T47D (cell line): ENCODE measurements at places on chromosomes 6 and 20.

- no peak for DNase-seq
Observed at GRCh38 chr6:95865857-95866256, 149.9 kb upstream of the FUT9 start.

GRCh38 chr6:10759884-10760329 is 12.3 kb downstream of the TMEM14B start:
- DNase-seq: no peak

- DNase-seq: peak; percentile 31
Observed at GRCh38 chr6:124962639-124963415, 590 bp downstream of the RNF217 start.

- DNase-seq: peak; percentile 62
Observed at GRCh38 chr6:75230484-75231325, 12.9 kb downstream of the COX7A2 start.

GRCh38 chr6:156850353-156850752 is 73.2 kb downstream of the ARID1B start:
- no peak for DNase-seq

DNA sequence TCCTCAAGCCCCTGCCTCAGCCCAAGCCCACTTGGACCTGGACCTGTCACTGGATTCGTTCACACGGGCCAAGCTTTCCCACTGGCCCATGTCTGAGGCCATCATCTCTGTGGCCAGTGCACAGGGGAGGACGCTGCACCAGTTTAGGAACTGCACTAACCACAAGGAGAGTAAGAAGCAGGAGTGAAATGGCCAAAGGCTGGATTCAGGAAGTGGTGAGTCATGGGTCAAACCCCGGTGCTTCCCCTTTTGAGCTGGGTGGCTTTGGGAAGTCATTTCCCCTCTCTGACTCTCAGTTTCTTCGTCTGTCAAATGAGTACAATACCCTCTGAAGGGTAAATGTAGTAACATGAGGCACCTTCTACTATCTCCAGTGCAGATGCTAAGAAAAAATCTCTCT is 87.9 kb downstream of the CD40 start:
- peak; percentile 61 for DNase-seq

DNA sequence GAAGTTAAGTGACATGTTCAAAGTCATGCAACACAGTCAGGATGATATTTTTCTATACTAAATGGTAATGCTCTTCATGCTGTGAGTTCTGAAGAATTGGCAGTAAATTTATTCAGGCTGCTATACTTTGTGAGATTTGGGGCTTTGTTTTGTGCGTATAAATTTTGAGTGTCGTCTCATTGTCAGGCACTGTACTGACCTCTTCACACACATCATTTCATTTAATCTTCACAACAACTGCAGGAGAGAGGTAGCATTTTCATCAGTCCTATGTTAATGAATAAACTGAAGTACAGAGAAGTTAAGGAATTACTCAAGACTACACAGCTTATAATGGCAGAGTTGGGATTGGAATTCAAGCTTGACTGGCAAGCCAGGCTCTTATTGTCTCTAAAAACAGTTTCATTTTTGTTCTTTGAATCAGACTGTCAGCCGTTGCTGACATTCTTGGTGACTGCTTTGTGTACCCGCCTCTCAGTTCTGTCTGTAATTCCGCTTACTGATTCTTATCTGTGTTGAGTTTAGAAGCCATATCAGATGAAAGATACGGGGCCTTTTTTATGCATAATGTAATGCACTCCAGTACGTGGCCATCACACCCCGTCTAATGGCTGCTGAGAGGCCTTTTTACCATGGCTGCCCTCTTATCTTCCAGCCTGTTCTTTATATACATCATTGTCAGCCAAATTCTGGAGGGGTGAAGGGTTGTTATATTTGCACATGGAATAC is 274.9 kb downstream of the UTRN start:
- DNase-seq: no peak

- no peak for DNase-seq
Observed at GRCh38 chr20:9689041-9689440, 149.8 kb downstream of the PAK5 start.

- DNase-seq: no peak
Observed at GRCh38 chr20:16824664-16825063, 76.5 kb downstream of the OTOR start.

DNA sequence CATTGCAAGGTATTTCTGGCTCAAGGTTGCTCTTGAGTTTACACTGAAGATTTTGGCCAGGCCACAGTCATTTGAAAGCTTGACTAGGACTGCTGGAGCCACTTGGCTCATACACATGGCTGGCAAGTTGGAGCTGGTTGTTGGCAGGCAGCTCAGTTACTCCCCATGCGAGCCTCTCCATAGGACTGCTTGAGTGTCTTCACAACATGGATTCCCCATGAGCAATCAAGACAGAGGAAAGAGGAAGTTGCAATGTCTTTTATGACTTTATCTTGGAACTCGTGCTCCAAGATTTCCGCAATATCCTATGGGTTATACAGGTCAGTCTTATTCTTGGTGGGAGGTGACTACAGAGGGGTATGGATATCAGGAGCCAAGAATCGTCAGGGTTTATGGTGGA is 1.4 kb upstream of the MANBAL start:
- DNase-seq: no peak

DNA sequence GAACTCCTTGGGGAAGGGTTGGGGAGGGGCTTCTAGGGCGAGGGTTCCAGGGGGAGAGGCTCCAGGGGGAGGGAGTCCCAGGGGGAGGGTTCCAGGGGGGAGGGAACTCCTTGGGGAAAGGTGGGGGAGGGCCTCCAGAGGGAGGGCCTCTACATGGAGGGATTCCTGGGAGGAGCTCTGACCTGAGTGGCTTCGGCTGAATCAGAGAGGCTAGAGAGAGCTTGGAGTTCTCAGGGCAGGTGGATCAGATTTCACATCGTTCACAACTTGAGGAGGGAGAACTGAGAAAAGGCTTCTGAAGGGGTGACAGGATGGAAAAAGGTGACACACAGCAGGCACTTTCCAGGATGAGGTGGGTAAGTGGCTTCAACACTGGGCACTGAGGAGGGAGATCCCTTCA is 49.1 kb downstream of the DAAM2 start:
- DNase-seq: no peak

- DNase-seq: no peak
Observed at GRCh38 chr6:34389034-34389433, 3.4 kb downstream of the NUDT3 start.

GRCh38 chr20:19083136-19083621 is 129.3 kb upstream of the SLC24A3 start:
- no peak for DNase-seq
